ENCODE measurements at places on chromosomes 3 and 15. TPM values are rescaled to one million over a fixed set of nuclear protein-coding genes. Genes with fewer than 3 reads are reported as not detected.

The CYP11A1 gene
- 1.1 TPM for total RNA-seq

The APBA2 gene
- total RNA-seq: 2.3 TPM

The ARRDC4 gene
- 45.1 TPM for total RNA-seq

The SPESP1 gene
- 1.4 TPM for total RNA-seq

The CCR2 gene
- 2.7 TPM for total RNA-seq

The EPHA6 gene
- 7.3 TPM for total RNA-seq

The TMEM108 gene
- not detected for total RNA-seq

The GOLGA6L4 gene
- 7.4 TPM for total RNA-seq

The CAMKV gene
- total RNA-seq: 0.28 TPM

The SHC4 gene
- total RNA-seq: 6.8 TPM

The GHSR gene
- total RNA-seq: not detected

The CLK3 gene
- total RNA-seq: 33.0 TPM

The TRIM42 gene
- not detected for total RNA-seq

The THSD4 gene
- 7.1 TPM for total RNA-seq

DNA sequence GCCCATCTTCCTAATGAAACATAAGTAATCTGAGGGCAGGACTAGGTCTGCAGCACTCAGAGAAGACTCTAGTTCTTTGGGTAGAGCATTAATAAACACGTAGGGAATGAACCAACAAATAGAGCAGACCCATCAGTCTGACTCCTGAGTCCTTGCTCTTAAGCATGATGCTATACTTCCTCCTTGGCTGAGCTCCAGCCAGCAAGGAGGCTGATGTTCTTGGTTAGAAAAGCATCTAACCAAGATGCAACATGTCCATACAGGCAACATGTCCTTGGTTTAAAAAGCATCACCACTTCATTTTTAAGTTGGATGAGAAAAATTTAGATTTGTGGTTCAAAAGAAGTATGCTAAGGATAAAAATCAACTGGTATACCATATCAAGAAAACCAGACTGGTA, 8.5 kb upstream of the MYH15 start:
- DNase-seq: no peak
- no peaks in the 10 kb centered on the region for H3K36me3 ChIP-seq
- no peak overlapping the region for H3K4me3 ChIP-seq
- H3K4me1 ChIP-seq: no peaks in the 10 kb centered on the region
- no peak overlapping the region for H3K27ac ChIP-seq

- no peaks in the 10 kb centered on the region for H3K27me3 ChIP-seq
- no peaks in the 10 kb centered on the region for H3K4me1 ChIP-seq
- DNase-seq: no peak
- no peak overlapping the region for H3K27ac ChIP-seq
These were observed 337.2 kb upstream of the DNAJC19 start for GRCh38 chr3:181326637-181327223.

DNA sequence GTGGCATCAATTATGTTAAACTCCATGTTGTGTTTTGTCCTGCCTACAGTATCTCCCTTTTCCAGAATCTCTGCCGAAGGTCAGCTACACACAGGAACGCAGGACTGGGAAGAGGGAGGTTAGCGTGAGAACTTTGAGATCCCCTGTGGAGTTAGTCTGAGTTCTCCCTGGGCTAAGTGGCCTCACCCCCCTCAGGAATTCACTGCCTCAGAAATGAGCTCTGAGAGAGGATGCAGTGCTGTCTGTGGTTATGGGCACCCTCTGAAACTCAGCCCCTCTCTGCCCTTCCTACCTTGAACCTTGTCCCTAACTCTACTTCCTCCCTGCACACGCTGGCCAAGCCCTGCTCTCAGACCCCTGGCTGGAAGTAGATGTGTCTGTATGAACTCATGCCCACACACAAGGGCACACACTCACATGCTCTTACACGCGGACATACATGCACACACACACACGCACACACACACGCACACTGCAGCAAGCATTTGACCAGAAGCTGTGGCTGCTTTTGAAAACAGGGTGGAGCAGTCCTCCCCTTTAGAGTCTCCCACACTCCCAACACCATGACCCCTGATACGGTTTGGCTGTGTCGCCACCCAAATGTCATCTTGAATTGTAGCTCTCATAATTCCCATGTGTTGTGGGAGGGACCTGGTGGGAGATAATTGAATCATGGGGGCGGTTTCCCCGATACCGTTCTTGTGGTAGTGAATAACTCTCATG, 5.3 kb upstream of the VIPR1 start:
- peaks cover 12% of the 10 kb centered on the region for H3K27me3 ChIP-seq
- DNase-seq: peak; percentile 1
- no peak overlapping the region for H3K4me3 ChIP-seq

- no peaks in the 10 kb centered on the region for H3K27me3 ChIP-seq
- H3K27ac ChIP-seq: no peak overlapping the region
- H3K4me3 ChIP-seq: no peak overlapping the region
- no peaks in the 10 kb centered on the region for H3K36me3 ChIP-seq
- no peak for DNase-seq
These were observed 373.1 kb downstream of the VPS13C start for GRCh38 chr15:61687124-61687523.

GRCh38 chr3:66276705-66277274, 56.0 kb downstream of the SLC25A26 start:
- DNase-seq: peak; percentile 47
- H3K36me3 ChIP-seq: no peaks in the 10 kb centered on the region
- no peak overlapping the region for H3K27ac ChIP-seq
- H3K4me3 ChIP-seq: no peak overlapping the region
- no peaks in the 10 kb centered on the region for H3K4me1 ChIP-seq

GRCh38 chr3:136932523-136932922, 25.3 kb upstream of the IL20RB start:
- no peaks in the 10 kb centered on the region for H3K27me3 ChIP-seq
- H3K4me1 ChIP-seq: no peaks in the 10 kb centered on the region
- no peaks in the 10 kb centered on the region for H3K36me3 ChIP-seq
- no peak for DNase-seq
- peak overlapping the region; percentile 13 for H3K27ac ChIP-seq

DNA sequence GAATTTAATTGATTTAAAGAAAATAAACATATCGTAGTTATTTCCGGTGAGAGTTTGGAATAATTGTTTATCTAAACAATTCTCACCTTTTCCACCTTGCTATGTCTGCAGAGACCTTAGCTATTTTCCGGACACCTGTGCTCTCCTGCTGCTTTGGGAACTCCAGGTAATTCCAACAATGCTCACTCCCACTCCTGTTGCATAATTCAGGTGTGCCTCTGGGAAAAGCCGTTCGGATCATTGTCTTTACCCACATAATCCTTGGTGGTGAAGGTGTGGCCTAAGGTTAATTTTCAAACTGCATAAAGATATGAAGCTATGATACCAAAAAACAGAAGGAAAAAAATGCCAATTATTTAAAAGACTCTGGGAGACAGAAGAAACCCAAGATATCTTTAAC, 59.4 kb downstream of the LDHAL6B start:
- no peaks in the 10 kb centered on the region for H3K36me3 ChIP-seq
- no peaks in the 10 kb centered on the region for H3K4me1 ChIP-seq
- no peaks in the 10 kb centered on the region for H3K27me3 ChIP-seq
- H3K27ac ChIP-seq: no peak overlapping the region
- H3K4me3 ChIP-seq: no peak overlapping the region

DNA sequence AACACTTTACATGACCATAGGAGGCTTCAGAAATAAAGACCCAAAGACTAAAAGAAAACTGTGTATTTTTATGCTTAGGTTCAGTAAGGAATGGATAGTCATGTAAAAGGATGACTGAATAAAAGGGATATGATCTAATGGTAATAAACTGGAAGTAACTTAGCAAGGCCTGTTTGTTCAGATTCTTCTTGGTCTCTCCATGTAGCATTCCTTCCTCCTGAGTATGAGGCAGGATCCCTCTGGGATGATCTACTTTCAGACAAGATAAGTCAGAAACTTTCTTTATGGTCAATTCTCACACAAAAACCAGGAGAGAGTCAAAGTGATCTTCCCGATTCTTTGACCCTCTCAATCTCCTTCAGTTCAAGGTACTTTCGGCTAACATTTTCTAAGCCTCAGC, 340.8 kb upstream of the DCBLD2 start:
- H3K4me1 ChIP-seq: no peaks in the 10 kb centered on the region
- H3K4me3 ChIP-seq: no peak overlapping the region
- DNase-seq: no peak
- no peaks in the 10 kb centered on the region for H3K36me3 ChIP-seq
- H3K27me3 ChIP-seq: no peaks in the 10 kb centered on the region

GRCh38 chr3:71231680-71232079, 351.8 kb downstream of the FOXP1 start:
- H3K27ac ChIP-seq: no peak overlapping the region
- no peak for DNase-seq
- no peaks in the 10 kb centered on the region for H3K4me1 ChIP-seq
- no peaks in the 10 kb centered on the region for H3K36me3 ChIP-seq
- no peaks in the 10 kb centered on the region for H3K27me3 ChIP-seq

- H3K4me3 ChIP-seq: no peak overlapping the region
- no peaks in the 10 kb centered on the region for H3K27me3 ChIP-seq
- DNase-seq: no peak
- H3K4me1 ChIP-seq: no peaks in the 10 kb centered on the region
These were observed 4.9 kb downstream of the TM6SF1 start for GRCh38 chr15:83112233-83112955.

- H3K4me1 ChIP-seq: no peaks in the 10 kb centered on the region
- no peak overlapping the region for H3K4me3 ChIP-seq
- no peak for DNase-seq
- no peaks in the 10 kb centered on the region for H3K27me3 ChIP-seq
- H3K36me3 ChIP-seq: no peaks in the 10 kb centered on the region
These were observed 70.2 kb downstream of the MYRIP start for GRCh38 chr3:39879581-39879980.

DNA sequence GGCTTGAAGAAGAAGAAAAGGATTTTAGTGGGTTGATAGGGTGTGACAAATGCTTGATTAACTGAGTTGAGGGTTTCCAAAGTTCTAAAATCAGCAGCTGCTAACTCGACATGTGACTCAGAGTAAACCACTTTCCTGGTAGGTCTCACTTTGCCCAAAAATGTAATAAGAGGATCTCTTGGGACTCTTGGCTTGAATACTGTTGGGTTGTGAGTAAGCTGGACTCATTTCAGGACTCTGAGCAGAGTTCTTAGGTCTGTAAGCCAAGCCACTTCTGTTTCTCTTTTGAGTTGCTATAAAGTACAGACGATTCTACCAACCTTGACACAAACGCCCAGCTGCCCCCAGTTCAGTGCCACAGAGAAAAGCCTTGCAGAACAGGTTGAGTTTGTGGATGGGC, 241.1 kb downstream of the ZNF621 start:
- no peaks in the 10 kb centered on the region for H3K27me3 ChIP-seq
- no peak overlapping the region for H3K27ac ChIP-seq
- no peaks in the 10 kb centered on the region for H3K36me3 ChIP-seq
- H3K4me3 ChIP-seq: no peak overlapping the region

- H3K27me3 ChIP-seq: no peaks in the 10 kb centered on the region
- no peaks in the 10 kb centered on the region for H3K36me3 ChIP-seq
These were observed 287.3 kb upstream of the COL8A1 start for GRCh38 chr3:99351122-99351521.

- no peak for DNase-seq
- no peak overlapping the region for H3K4me3 ChIP-seq
- H3K27ac ChIP-seq: peak overlapping the region; percentile 77
- H3K4me1 ChIP-seq: peaks cover 8% of the 10 kb centered on the region
- no peaks in the 10 kb centered on the region for H3K36me3 ChIP-seq
- H3K27me3 ChIP-seq: no peaks in the 10 kb centered on the region
These were observed 25.3 kb downstream of the NPTN start for GRCh38 chr15:73607843-73608242.

DNA sequence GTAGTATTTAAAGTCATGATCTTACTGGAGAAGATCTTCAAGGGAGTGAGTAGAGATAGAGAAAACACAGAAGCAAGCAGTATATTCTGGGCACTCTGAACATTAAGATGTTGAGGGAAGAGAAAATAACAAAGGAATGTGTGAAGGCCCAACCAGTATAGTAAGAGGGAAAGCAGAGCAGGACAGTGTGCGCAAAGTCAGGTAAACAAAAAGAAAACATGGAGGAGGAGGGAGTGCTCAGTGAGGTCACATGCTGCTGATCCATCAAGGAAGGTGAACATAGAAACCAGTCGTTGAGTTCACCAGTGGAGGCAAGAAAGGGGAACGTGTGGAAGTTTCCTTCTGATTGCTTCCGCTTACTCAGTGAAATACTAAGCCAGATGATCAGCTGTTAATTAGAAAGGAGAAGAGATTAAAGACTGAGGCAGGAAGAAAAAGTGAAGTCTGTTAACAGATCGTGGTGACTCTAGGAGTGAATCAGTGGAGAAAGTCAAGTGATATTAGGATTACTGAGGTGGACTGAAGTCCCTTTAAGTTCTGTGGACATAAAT, 47.2 kb downstream of the OPA1 start:
- no peak overlapping the region for H3K27ac ChIP-seq
- no peak overlapping the region for H3K4me3 ChIP-seq

DNA sequence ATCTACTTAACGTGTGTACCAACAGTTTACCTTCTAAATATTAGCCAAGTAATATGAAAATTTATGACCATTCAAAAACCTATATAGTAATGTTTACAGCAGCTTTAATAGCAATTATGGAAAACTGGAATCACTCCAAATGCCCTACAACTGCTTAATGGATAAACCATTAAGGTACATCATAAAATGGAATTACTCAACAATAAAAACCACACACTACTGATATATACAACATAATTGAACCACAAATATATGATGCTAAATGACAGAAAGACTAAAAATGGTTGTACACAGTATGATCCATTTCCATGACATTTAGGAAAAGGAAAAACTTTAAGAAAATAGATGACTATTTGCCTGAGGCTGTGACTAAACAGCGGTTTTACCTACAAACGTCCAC, 467.1 kb upstream of the EPHA6 start:
- H3K27me3 ChIP-seq: no peaks in the 10 kb centered on the region
- H3K4me1 ChIP-seq: no peaks in the 10 kb centered on the region
- DNase-seq: no peak
- no peak overlapping the region for H3K27ac ChIP-seq
- H3K36me3 ChIP-seq: no peaks in the 10 kb centered on the region

DNA sequence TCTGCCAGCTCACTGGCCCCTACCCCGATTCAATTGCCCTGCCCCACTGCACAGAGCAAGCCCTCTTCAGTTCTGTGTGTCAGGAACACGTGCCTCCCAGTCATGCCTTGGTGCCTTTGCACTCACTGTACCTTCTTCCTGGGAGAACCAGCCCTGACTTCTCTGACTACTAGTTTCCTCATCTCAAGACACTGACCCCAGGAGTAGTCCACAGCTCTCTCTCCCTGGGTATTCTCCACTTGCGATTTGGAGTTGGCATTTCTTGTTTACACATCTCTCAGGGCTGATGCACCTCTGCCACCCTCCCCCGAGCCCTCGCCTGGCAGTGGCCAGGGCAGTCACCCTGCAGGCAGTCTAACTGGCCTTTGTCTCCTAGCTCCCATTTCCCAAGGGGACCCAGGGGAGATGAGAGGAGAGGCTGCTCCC, 5.7 kb downstream of the CISH start:
- H3K4me1 ChIP-seq: peaks cover 40% of the 10 kb centered on the region
- H3K27ac ChIP-seq: peak overlapping the region; percentile 96
- no peaks in the 10 kb centered on the region for H3K27me3 ChIP-seq
- no peaks in the 10 kb centered on the region for H3K36me3 ChIP-seq
- DNase-seq: no peak
- no peak overlapping the region for H3K4me3 ChIP-seq

GRCh38 chr15:50030456-50030855, 88.6 kb downstream of the ATP8B4 start:
- DNase-seq: no peak
- H3K36me3 ChIP-seq: no peaks in the 10 kb centered on the region
- no peak overlapping the region for H3K27ac ChIP-seq
- no peaks in the 10 kb centered on the region for H3K27me3 ChIP-seq
- no peak overlapping the region for H3K4me3 ChIP-seq

GRCh38 chr3:50671331-50671730, 3.4 kb upstream of the DOCK3 start:
- H3K4me1 ChIP-seq: no peaks in the 10 kb centered on the region
- H3K4me3 ChIP-seq: no peak overlapping the region
- H3K27ac ChIP-seq: no peak overlapping the region
- H3K27me3 ChIP-seq: peaks cover 7% of the 10 kb centered on the region
- no peak for DNase-seq
- H3K36me3 ChIP-seq: no peaks in the 10 kb centered on the region
